GM13976 (cell line): ENCODE measurements at places on chromosomes 1 and 21.

DNA sequence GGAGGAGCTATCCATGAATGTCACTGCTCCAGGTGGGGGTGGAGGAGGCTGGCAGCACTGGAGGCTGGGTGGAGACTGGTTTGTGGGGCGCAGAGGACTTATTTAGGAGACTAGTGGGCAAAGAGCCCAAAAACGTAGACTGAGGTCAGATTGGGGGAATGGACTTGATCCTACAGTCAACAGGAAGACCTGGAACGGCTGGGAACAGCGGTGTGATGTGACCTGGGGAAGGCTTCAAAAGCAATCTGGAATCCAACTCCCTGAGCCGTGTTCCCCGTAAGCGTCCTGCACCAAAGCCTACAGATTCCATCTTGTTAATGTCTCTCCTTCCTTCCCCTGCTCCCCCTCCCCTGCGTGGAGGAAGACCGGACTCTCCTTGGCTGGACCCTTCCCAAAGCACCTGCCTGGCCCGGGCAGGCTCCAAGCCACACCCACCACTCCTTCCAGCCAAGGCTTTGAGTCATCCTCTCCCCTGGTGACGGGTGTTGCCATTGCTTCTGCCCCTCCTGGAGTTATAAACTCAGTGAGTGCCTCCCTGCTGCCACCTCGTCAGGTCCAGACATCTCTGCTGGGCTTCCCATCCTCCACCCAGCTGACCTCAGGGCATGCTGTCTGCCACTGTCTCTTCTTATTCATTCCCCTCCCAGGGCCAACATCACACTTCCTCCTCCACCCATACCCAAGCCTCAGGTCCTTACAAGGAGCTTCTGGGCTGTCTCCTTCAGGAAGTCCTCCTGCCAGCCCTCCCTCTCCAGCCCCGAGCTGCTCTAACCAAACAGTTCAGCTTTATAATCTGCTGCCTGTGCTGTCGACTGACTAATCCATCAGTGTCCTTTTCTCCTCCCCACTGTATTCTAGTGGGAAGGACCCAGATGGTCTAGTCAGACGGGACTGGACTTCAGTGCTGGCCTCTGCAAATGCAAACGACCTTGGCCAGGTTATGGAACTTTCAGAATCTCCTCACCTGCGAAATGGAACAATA, 1.6 kb upstream of the CLSTN1 start:
- DNase-seq, result no peak

GRCh38 chr1:199756066-199756465, 271.4 kb upstream of the NR5A2 start:
- no peak for DNase-seq

GRCh38 chr1:66350001-66350547, 183.9 kb upstream of the SGIP1 start:
- DNase-seq, result no peak

- DNase-seq, result no peak
Measured at GRCh38 chr1:4494558-4494957, 159.9 kb upstream of the AJAP1 start.

GRCh38 chr21:39363607-39364555, 15.0 kb upstream of the HMGN1 start:
- DNase-seq, result no peak

DNA sequence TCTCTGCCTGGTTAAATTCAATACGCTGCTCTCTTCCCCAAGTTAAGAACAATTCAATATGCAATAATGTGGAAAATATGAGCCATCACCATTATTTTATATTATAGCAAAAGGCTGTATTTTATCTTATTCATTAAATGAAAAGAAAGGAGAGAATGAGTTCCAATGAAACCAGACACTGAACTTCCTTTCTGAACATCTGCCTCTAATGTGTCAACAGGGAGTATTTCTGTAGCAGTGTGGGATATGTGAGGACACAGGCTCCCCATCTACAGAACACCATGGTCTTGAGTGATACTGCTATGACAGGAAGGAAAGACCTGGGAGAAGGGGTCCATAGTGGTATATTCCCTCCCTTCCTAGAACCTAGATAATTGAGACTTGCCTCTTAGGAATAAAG, 46.3 kb downstream of the CASQ2 start:
- no peak for DNase-seq

- no peak for DNase-seq
Measured at GRCh38 chr1:228871314-228872061, 136.2 kb downstream of the RHOU start.

DNA sequence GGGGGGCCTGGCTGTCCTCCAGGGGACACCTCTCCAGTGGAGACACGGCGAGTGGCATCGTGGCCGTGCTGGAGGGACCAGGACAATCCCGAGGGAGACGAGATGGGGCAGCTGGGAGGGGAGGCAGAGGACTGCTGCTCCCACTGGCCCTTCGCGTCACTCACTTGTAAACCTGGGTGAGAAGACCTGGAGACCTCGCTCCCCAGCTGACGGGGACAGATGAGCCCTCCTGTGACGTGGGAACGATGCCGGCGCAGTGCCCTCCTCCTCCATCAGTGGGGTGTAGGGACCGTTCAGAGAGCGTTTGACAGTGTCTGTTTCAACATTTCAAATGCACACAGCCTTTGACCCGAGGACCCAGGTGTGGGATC, 4.6 kb downstream of the SPATC1L start:
- DNase-seq, result no peak

DNA sequence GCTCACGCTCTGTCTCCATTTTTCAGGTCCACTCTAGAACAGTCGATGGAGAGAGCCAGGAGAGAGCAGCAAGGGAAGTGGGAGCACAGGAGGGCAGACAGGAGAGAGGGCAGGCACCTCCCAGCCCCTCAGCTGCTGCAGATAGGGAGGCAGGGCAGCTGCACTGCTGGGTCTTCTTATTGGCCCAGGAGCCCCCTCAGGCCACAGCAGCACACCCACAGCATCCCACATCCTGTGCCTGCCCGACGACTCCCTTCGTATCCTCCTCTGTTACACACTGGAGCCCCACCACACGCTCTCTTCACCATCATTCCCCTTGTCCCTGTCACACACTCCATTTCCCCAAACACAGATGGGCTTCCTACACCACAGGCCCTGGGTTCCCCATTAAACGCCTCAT, 13.7 kb upstream of the ARTN start:
- DNase-seq, result no peak

GRCh38 chr1:210325026-210325670, 3.6 kb upstream of the HHAT start:
- DNase-seq, result no peak
